ENCODE measurements at places on chromosomes 12 and 14. TPM values are rescaled to one million over a fixed set of nuclear protein-coding genes. Genes with fewer than 3 reads are reported as not detected.

The DBX2 gene
- total RNA-seq, result not detected

The GPR84 gene
- total RNA-seq, result not detected

The NXPH4 gene
- 0.79 TPM for total RNA-seq

The MTA1 gene
- 29.6 TPM for total RNA-seq

The PLEKHD1 gene
- under 0.01 TPM for total RNA-seq

The SLC17A8 gene
- total RNA-seq, result 0.16 TPM
